ENCODE measurements at places on chromosomes 3 and 15.

GRCh38 chr15:81189583-81190283, 6.9 kb upstream of the IL16 start:
- DNase-seq, result no peak

- DNase-seq, result peak; percentile 53
Observed at GRCh38 chr15:66946578-66947164, 118.7 kb upstream of the SMAD3 start.

GRCh38 chr3:77446761-77447160, 406.9 kb downstream of the ROBO2 start:
- no peak for DNase-seq

GRCh38 chr3:127216415-127217261, 23.7 kb downstream of the PRR23E start:
- no peak for DNase-seq

GRCh38 chr3:126494204-126494969, 18.7 kb upstream of the ZXDC start:
- no peak for DNase-seq

- DNase-seq, result no peak
Observed at GRCh38 chr15:56608993-56609392, 124.3 kb downstream of the ZNF280D start.

DNA sequence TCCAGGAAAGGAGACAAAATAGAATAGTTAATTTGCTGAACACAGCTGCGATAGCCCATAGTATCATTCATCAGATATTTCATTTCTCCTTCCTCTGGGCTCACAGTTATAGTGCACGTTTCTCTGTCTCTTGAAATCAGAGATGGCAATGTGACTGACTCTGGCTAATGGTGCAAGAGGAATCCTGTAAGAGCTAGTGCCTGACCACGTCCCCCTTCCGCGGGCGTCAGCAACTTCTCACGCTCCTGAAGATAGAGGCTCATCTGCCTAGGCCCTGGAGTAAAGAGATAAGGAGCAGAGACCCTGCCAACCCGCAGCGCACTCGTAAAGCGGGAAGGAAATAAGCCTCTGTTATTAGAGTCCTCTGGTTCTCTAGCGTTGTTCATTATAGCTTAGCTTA, 391.8 kb downstream of the VPS13C start:
- DNase-seq, result no peak

- DNase-seq, result peak; percentile 40
Observed at GRCh38 chr15:93087825-93088199, 1.2 kb downstream of the RGMA start.

- DNase-seq, result no peak
Observed at GRCh38 chr3:127161236-127161635, 31.7 kb upstream of the PRR23E start.

GRCh38 chr3:50591196-50591741, 20.3 kb downstream of the CISH start:
- no peak for DNase-seq

GRCh38 chr15:60905587-60905986, 323.5 kb downstream of the RORA start:
- no peak for DNase-seq

- DNase-seq, result no peak
Observed at GRCh38 chr15:57215881-57216280, 160.4 kb upstream of the CGNL1 start.

- DNase-seq, result no peak
Observed at GRCh38 chr3:57778494-57778893, 22.4 kb downstream of the SLMAP start.

DNA sequence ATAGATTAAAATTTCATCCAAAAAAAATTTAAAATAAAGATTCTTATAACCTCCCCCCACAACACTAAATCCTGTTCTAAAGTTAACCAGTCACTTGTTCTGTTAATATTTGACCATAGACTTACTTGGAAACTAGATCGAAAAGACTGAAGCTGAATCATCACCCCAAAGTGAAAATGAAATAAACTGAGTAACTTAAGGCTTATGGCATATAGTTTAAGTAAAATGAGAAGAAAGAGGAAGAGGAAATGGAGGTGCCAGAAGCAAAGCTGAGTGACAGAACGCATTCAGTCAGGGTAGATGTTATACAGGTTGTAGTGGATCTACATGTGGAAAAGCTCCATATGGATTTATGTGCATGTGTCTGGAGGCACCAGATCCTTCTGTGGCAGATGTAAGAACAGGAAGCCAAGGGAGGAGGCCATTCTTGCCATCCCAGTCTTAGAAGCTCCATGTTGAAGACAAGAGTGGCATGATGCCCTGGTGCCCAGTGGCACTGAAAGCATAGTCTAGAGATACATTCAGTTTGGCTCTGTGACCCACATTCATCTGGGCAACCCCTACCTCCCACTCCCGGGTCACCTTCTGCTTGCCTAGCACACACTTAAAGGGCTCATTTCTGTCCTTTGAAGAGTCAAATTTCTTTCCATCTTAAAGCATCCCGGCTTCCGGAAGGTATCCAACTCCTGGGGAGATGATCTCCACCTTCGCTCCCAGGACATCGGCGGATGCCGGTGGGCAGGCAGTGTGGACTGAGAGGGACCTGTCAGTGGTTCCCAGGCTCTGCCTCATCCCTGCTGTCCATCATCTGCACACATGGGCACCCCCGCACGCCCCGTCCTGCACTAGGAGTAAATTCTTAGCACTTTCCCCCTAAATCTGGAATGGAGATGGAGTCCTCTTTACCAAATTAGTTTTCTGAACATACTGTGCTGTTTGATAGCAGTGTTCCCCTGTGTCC, 90.8 kb downstream of the NEO1 start:
- no peak for DNase-seq

- DNase-seq, result no peak
Observed at GRCh38 chr3:123876858-123877257, 7.3 kb downstream of the MYLK start.

GRCh38 chr3:94500146-94500545, 437.3 kb downstream of the NSUN3 start:
- no peak for DNase-seq

DNA sequence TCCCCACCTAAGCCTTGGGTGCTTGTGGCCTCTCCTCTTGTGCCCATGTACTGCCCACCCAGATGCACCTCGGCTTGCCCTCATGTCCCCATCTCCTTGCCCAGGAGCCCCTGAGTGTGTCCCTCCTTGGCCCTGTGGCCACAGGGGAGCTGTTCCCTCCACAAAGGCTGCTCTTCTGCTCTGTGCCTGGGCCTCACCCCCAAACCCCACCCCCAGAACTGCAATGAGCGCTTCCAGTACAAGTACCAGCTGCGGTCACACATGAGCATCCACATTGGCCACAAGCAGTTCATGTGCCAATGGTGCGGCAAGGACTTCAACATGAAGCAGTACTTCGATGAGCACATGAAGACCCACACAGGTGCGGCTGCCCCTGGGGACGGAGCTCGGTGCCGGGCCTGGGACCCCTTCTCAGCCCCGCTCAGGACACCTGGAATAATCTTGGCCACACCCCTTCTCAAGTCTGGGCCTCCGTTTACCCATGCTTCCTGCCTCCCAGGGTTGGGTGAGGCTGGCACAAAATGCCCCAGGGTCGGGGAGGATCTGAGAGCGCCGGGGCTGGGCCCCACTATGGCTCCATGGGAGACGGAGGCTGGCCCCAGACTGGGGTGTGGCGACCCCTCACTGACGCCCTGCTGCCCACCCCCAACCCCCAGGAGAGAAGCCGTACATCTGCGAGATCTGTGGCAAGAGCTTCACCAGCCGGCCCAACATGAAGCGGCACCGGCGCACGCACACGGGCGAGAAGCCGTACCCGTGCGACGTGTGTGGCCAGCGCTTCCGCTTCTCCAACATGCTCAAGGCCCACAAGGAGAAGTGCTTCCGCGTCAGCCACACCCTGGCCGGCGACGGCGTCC, 10.3 kb downstream of the ZBTB47 start:
- no peak for DNase-seq

DNA sequence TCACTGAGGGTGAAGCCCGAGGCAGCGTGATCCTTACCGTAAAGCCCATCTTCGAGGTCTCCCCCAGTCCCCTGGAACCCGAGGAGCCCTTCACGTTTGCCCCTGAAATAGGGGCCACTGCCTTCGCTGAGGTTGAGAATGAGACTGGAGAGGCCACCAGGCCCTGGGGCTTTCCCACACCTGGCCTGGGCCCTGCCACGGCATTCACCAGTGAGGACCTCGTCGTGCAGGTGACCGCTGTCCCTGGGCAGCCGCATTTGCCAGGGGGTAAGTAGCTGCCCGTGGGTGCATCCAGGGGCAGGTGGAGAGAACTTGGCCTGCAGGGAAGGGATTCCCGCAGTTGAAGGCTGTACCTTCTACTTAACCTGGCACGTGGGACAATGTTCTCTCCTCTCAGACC, 42.4 kb downstream of the ACAN start:
- no peak for DNase-seq

DNA sequence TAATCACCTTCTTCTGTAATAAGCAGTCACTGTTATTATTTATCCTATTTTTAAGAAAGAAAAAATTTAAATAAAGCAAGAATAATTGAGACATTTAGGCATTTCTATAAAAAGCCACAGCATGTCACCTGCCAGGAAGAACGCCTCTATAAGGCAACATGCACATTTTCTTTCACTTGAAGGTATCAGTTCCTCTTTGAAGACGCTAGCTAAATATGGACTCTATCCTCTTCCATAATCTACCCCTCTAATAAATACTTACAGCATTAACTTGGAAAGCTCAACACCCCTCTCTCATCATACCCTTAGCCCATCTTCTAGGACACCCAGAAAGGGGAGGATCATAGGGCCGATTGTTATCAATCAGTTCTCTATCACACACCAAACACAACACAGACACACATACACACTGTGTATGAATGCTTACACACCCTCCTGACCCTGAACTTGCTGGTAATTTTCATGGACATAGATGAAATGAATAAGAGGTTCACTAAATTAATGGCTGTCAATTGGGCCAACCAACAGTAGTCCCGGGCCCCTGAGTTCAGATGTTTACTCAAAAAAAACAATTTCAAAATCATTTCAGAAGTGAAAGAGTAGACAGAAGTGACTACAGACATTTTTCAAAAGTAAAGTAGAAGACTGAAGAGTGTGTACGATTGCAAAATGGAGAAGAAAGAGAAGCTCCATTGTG, 102.5 kb downstream of the ZMAT3 start:
- no peak for DNase-seq

- DNase-seq, result no peak
Observed at GRCh38 chr3:195128255-195129071, 142.5 kb downstream of the XXYLT1 start.

DNA sequence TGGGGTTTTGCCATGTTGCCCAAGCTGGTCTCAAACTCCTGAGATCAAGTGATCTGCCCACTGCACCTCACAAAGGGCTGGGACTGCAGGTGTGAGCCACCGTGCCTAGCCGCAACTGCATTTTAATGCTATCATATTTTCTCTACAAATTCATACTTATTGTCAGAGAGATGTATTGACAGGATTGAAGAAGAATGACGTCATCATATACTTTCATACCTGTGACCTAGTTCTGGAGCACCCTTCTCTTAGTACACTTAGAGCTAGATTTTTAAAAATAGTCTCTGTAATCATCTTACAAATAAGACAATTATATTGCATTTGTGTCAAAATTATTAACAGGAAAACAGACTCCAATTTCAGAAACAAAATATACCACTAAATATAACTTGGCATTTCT, 242.8 kb upstream of the PDZRN3 start:
- DNase-seq, result no peak

DNA sequence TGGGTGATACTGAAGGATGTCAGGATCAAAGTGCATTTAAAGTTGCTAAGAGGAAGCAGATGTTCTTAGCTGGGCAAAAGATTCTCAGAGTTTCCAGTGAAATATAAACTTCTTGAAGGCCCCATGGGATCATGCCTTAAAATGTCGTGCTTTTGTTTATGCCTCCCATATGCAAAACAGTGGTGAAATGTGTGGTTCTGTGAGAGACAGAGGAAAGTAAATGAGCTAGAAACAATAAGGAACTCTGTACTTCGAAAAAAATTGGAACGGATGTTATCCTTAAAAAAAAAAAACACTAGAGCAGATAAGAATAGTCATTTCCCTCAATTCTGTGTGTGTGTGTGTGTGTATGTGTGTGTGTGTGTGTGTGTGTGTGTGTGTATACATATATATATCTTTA, 497.0 kb upstream of the TBL1XR1 start:
- no peak for DNase-seq

DNA sequence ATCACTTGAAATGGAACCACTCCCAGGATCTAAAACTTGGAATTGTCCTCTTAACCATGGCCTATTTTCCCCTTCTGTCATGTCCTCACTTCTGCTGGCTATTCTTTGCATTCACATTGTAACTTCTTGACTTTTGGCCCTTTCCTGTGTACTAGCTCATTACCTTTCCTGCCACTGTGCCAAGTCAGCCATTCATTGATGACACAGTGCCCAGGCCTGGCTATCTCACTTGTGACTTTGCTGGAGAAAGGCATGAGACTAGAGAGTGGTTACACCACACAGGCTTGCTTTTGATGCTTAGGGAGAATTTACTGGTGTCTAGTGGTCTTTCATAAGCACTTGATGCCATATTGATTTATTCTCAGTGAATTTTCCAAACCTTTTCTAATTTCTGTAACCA, 101.1 kb downstream of the NR1D2 start:
- no peak for DNase-seq

DNA sequence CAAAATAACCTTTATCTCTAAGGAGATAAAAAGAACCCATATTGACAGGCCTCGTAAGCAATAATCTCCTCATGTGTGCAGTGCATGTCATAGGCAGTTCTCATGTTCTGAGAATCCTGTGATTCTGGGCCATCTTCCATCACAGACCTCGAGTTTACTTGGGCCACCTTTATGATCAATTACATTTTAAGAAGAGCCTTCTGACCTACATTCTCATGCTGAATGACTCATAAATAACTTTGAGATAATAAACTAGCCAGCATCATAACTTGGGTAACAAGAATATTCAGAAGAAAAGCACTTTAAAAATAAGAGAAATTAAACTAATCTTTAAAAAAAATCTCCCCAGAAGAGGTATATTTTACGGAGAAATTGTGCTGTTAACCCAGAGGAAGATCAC, 310.7 kb upstream of the ZNF717 start:
- DNase-seq, result no peak

GRCh38 chr15:98878172-98878571, 129.4 kb downstream of the PGPEP1L start:
- no peak for DNase-seq

DNA sequence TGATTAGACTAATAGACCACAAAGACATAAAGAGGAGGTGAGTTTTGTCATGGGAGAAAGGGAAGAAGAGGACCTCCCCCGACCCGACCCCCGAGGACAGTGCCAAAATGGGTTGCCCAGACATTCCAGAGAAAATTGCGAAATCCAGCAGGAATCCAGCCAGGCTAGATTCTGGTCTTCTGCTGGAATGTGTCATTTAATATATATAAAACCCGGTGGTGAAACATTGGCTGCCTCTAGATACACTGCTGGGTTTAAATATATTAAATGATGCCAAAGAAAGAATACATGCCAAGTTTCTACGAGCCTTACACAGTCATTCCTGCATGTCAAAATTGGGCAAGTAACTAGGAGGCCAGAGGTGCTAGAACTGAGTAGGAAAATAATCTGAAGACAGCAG, 45.3 kb upstream of the SPESP1 start:
- no peak for DNase-seq

GRCh38 chr3:190528706-190529105, 14.8 kb downstream of the IL1RAP start:
- DNase-seq, result no peak

GRCh38 chr15:80803580-80804525, 24.7 kb downstream of the CEMIP start:
- DNase-seq, result no peak

- no peak for DNase-seq
Observed at GRCh38 chr3:5298453-5298852, 110.9 kb downstream of the EDEM1 start.
